ENCODE measurements at places on chromosomes 2 and 18.
A peak's percentile ranks its signal among the peaks of the same experiment; 100 is the strongest.

DNA sequence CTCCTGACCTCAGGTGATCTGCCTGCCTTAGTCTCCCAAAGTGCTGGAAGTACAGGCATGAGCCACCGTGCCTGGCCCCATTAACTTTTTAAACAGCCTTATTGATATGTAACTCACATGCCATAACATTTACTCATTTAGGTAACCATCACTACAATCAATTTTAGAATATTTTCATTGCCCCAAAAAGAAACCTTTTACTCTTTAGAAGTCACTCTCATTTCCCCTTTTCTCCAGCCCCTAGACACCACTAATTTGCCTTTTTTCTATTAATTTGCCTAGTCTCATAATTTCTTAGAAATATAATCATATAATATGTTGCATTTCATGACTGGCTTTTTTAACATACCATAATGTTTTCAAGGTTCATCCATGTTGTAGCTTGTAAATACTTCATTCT is 57.2 kb upstream of the TACR1 start:
- no peak for DNase-seq

- no peak for DNase-seq
Measured at GRCh38 chr2:197464175-197464574, 10.8 kb downstream of the COQ10B start.

DNA sequence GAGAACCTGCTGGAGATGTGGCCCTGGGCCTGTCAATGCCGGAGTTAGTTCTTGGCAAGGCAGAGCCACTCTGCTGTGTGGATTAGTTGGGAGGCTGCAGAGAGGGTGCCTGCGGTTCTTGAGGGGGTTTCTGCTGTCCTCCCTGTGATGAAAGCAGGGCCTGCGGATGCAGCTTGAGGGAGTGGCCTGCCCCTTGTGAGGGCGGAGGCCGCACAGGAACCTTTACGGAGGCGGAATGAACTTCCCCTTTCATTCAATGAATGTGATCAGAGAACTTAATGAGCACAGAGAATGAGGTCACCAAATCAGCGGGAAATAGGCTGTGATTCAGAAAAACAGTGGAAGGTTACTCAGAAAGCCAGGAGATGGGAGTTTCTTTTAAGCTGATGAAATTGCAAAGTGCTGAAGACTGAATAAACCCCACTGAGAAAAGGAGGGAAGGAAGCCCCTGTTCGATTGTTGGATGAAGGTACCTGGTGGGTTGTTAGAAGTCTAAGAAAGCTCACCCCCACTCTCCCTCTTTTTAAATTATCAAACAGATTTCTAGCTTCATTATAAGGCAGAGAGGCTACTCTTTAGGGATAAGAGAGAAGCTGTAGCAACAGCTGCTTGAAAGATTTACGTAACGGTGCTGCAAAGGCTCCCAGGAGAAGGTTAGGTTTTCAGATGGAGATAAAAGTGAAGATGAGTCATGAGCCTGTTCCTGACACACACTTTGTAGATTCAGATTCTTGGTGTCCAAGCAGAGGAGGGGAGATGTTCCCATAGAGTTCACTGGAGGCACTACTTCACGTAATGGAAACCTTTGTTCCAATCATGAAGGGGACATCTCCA is 47.4 kb downstream of the VWA3B start:
- DNase-seq: no peak

DNA sequence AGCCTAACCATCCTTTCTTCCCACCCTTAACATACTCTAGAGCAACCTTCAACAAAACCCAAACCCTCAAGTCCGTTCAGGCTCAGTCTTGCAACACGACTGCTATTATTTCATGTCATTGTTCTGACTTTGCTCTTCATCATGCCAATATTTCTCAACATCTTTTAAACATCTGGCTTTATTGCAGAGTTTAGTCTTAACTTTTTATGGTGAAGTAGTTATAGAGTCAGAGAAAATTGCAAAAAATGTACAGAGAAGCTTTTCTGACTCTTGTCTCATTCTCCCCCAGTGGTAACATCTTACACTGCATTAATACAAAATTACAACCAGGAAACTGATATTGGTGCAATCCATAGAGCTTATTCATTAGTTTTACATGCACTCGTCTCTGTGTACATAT is 3.9 kb downstream of the MARCO start:
- DNase-seq: no peak

DNA sequence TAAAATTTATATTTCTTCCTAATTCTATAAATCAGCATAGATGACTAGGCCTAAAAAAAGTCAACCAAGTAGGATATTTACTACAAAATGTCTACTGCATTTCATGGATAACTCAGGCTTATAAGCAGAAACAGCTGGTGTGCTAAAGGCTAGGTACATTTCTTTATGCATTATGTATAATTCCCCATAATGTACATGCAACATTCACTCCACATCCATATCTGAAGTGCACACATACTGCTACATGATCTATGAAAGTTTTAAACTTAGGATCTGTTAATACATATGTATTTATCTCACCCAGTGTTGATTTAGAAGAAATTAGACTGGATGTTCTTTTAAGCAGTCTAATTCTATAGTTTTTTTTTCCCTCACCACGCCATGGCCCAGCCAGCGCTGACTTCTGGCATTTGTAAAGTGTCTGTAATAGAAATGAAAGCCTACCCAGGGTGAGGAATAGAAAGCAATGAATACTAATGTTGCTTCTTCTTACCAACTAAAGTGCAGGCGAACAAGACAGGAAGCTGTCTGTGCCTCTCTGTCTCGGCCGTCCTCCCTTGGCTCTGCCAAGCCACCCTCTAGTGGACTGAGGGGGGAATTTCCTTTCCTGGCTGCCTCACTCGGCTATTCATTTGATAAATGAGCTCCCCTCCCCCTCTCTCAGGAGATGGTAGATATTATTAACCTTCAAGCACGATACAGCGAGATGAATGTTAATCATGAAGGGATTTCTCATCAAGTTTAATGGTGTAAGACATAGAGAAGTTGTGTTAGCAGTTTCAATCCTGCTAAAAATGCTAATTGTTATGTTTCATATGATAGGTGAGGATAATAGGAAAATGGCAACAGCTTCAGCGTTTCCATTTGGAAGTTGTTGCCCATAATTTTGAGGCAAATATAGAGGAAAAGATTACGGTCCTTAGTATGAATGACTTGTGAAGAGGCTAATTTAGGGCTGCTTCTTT is 384.5 kb downstream of the MTX2 start:
- DNase-seq: peak; percentile 34

GRCh38 chr2:53448591-53448990 is 319.0 kb upstream of the CHAC2 start:
- no peak for DNase-seq

DNA sequence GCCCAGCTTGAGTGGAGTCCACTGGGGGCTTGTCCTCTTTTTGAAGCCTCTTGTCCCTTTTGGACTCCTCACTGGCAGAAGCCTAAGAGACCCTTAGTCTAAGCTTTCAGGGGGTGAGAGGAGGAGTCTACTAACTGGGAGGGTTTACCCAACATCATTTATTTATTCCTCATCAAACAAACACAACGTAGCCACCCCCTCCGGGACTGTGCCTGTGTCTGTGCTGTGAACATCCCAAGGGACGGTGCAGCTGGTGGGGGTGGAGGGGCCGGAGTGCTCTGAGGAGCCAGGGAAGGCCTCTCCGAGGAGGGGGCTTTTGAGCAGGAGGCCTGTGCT is 42.7 kb upstream of the TAF1B start:
- peak; percentile 50 for DNase-seq

- no peak for DNase-seq
Measured at GRCh38 chr2:36476411-36476810, 120.8 kb downstream of the CRIM1 start.

DNA sequence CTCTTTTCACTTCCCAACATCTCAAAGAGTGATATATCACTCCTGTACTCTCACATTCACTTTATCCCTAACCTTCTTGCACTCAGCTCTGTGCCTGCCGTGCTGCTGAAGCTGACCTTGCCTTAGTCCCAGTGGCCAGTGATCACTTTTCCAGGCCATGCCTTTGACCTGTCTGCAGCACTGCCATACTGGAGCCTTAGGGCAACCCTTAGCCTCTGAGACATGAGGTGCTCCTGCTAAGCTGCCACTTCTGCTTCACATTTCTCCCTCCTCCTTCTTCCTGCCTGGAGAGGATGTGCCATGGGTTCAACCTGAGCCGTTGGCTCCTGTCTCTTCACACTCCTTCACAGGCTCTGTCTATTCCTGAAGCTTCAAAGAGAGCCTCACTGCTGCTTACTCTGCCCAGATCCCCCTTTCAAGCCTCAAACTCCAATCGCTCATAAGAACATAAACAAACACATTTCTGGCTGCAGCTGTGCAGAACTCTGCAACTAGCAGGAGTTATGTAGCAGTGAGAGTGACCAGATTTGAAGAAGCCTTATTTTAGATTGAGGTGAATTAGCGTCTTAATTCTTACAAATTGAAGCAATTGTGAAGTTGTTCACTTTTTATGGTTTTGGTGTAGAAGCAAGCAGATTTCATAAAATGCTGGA is 716.2 kb upstream of the FANCL start:
- no peak for DNase-seq

- no peak for DNase-seq
Measured at GRCh38 chr2:63283273-63283672, 232.6 kb downstream of the OTX1 start.

DNA sequence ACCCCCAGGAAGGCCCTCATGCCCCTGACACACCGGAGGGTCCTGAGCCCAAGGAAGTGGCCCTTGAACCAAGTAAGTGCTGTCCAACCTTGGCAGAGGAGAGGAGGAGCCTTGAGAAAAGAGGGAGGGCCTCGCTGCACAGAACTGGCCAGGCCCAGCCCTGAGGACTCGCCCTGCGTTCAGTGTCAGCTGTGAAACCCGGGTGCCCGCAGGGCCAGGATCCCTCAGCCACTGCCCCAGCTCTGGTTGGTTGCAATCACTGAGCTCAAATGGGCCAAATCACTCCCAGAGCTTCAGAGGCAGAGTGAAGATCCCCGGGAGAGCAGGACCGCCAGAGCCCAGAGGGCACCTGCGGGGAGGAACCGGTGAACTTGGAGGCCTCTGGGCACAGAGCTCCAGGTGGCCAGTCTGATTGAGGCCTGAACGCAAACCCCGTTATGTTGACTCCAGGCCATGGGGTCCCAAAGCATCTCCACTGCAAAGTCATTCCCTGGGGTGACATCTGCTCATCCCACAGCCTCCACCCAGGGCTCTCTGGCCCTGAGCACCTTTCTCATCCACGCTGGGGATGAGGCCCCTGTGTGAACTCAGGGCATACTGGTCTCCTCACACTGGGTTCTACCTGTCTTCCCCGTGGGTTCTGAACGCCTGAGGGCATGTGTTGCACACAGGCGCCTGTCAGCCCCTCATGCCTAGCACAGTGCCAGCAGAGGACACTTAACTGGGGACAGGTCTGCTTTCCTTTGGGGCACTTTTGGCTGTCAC is 11.9 kb downstream of the GBX2 start:
- DNase-seq: no peak

DNA sequence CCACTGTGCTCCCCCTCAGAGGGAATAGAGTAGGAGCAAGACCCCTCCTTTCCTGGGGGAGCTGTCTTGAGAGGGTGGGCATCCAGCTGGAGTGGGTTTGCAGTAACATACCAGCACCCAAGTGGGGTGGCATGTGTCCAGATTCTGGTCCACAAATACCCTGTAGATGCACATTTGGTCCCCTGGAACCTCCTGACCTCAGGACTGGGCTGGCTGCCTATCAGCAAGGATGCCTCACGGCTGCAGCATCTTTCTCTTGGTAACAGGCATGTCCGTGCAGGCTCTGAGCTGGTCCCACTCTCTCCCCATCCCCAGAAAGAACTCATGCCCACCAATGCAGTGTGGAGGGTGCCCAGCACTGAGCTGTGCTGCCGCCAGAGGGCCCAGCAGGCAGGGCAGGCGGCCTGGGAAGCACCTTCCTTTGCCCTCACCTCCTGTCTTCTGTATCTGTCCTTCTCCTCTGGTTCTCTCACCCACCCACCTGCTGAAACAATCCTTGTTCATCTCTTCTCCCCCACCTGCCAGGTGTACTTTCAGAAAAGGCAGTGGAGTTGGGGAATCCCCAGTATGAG is 47.4 kb downstream of the ITGB1BP1 start:
- DNase-seq: no peak

DNA sequence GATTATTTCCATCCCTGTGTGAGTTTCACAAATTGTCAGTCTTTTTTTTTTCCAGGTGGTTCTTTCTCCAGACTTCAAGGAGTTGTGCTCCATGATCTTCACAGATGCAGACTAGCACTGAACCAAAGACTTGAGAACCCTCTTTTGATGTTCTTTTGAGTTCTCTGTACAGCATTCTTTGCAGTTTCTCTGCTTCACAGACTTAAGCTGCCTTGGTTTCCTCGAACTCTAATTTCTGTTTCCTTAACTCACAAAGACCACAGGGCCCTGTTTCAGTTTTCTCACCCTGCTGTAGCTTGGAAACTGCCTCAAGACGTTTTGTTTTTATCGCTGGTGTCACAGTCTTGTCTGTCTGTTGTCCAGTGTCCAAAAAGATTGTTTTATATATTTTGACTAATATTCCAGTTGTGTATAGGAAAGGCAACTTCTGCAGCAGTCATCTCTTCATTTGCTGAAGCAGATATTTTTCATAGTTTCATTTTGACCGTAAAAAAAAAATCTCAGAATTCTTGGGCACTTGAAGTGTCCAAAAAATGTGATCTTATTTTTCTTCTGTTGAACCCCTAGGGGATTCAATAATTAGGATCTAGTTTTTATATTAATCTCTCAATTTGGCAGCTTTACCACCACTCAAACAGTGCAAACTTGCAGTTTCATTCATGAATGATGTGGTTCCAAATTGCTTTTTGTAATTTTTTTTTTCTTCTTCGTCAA is 97.0 kb upstream of the MC4R start:
- no peak for DNase-seq

DNA sequence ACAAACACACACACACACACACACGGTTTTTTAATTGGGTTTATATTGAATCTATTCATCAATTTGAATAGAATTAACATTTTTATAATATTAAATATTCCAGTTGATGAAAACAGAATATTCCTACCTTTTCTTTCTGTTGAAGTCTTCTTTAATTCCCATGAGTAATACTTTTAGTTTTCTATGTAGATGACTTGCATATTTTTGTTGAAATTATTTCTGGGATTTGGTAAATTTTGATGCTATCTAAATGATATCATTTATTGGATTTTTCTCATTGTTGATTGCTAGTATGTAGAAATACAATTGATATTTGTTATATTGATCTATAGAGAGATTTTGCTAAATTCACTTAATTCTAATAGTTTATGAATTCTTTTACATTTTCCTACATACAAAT is 12.8 kb upstream of the TCF7L1 start:
- no peak for DNase-seq

DNA sequence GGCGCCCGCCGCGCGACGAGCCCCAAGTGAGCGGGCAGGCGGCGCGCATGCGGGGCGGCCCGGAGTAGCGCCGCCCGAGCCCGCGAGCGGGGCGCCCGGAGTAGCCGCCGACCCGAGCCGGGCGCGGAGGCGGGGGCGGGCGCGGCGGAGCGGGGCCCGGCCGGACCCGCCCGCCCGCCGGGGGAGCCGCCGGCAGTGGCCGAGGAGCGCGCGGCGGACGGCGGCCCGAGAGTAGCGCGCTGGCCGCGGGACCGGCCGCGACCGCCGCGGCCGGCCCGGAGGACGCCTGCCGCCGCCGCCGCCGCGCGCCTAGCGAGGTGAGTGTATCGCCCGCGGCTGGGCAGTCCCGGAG is at the start of gene GALNT1:
Gene GALNT1, plus strand, starts transcription at position 195 of the 352 bp plus-strand sequence. CDS start 72,923 bp downstream, outside the sequence.
- no peak for DNase-seq

- no peak for DNase-seq
Measured at GRCh38 chr2:188893972-188894371, 80.2 kb upstream of the COL3A1 start.

Data from heart left ventricle (tissue), 16 donors.